ENCODE measurements at places on chromosomes 1 and 21. TPM values are rescaled to one million over a fixed set of nuclear protein-coding genes. Genes with fewer than 3 reads are reported as not detected.

ARHGEF16 gene
- total RNA-seq = 0.58 TPM

ZNF669 gene
- total RNA-seq = 11.3 TPM

LRRC38 gene
- not detected for total RNA-seq

OR2M3 gene
- total RNA-seq = 0.04 TPM

CREG1 gene
- 133 TPM for total RNA-seq

KCNJ10 gene
- total RNA-seq = not detected

- no peak for DNase-seq
Observed at GRCh38 chr1:25566176-25566729, 22.8 kb downstream of the LDLRAP1 start.

DNA sequence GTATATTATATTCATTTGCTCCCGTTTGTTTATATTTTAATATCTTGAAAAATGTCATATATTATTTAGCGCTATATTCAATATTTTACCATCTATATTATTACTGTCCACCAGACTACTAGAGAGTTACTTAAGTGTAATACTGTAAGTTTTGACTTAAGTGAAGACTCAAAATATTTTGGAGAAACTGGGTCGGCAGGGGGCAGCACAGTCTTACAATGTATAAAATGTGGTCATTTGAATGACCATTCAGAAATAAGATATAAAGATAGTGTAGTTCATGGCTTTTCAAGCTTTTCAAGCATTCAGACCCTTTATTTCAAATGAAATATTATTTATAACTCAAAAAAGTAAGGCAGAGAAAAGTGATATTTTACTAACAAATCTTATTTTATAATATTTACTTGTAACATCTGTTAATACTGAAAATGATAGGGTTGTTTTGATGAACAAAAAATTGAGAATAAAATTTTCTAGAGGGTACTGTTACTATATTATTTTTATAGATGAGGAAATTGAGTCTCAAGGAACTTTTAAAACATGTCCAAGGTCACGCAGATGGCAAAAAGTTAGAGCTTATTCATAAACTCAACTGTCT is 89.0 kb upstream of the SERTAD4 start:
- peak; percentile 51 for DNase-seq

- DNase-seq = no peak
Observed at GRCh38 chr21:44885615-44886014, 12.1 kb upstream of the PTTG1IP start.

DNA sequence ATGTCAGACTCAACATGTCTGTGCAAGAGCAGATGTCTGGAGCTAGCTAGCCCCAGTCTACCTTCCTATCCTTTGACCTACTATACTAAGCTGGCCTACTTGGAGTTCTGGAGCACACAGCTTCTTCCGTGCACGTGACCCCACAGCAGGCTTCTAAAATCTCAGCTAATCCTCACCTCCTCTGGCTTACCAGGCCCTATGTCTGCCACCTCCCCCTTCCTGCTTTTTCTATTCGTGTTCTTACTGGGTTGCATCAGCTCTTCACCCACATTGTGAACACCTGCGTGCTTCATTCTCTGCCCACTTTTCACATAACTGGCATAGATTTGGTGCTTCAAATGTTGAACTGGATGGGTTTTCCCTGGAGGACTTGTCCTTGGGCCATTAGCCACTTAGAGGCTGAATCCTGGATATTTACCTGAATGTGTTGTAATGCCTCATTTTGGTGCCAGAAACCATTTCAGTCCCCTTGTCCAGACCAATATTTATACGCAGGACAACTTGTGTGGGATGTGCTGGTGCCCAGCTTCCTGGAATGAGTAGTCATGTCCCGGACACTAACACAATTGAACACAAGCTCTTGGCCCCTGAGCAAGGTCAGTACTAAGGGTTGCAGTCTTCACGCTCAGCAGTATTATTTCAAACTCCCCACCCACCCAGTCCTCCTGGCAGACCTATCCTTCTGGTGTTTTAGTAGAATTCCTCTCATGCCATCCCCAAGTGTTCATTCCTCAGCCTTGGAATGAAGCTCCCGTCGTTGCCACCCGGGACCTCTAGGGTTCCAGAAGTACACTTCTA is 24.0 kb downstream of the TENT5C start:
- DNase-seq = no peak

- no peak for DNase-seq
Observed at GRCh38 chr1:245301921-245302320, 147.1 kb downstream of the KIF26B start.

GRCh38 chr1:24503870-24504523 is 1.4 kb downstream of the RCAN3 start:
- no peak for DNase-seq

DNA sequence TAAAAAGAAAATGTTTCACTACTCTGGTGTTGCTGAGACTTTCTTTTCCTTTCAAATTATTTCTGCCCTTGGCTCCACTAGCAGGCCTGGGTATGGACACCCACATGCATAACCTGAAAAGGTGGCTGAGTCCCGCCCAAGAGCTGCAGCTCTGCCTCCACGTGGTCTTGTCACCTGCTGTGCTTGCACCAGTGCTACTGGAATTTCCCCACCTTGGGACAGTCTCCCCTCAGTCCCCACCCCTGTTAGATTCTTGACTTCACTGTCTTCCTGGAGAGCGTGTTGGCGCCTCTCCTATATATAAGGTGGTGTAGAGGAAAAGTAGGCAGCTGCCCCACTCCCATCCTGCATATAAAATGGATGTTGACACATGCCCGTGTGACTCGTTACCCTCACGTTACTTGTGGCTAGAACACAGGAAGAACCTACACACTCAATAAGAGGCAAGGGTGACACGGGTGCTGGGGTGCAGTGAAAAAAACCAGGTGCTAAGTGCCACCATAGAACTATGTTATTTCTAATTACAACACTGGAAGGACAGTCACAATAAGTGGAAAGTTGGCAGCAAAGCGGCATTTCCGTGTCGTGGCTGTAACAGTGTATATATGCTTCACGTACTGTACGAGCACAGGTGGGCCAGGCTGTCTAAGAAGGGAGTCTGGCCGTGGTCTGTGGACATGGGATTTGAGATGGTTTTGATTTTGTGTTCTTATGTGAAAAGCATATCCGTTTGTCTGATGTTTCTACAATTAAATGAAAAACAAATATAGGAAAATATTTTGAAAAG is 61.0 kb downstream of the POFUT2 start:
- DNase-seq = no peak

DNA sequence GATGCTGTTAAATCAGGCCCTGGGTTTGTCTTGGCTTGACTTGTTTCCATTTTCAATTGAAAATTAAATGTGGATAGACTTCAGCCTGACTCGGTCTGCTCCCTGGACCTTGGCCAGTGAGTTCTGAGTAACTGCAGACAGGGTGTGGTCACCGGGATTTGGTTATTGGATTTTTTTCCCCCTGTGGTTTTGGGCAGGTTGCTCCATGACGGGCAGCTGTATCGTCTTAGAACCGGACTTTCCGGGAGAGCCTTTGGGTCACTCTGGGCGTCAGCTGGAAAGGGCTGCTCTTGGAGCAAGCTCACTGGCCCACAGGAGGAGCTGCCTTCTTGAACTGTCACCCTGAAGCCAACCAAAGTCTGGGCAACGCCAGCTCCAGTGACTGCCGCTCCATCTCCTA is 75.0 kb downstream of the CLIC6 start:
- DNase-seq = no peak

DNA sequence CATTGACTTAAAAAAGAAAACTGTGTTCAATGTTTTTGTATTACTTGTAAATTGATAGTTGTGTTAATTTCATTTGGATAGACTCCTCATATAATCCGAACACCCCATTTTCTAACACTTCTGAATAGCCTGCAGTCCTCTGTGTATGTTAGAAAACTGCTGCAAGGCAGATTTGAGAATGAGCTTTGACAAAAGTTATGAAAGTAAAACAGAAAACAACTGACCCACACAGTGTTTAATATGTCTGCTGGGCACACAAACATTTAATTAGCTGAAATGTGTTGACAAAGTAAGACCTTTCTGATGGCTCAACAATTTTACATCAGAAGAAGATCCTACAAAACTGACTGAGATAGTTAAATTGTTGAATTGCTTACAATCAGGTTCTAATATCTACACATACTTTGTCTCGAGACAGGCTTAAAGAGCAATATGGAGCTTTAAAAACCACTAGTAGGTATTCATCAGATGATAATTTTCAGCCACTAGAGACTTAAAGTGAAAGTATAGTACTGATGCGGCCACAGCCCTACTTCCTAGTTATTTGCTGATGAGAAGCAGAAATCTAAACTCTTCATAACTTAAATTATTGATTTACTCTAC is 40.0 kb upstream of the PRMT6 start:
- peak; percentile 22 for DNase-seq

GRCh38 chr1:69585666-69586065 is 17.9 kb downstream of the LRRC7 start:
- peak; percentile 24 for DNase-seq

- no peak for DNase-seq
Observed at GRCh38 chr1:20932437-20932977, 145.4 kb upstream of the HP1BP3 start.

GRCh38 chr1:181159451-181160140 is 71.1 kb downstream of the IER5 start:
- DNase-seq = peak; percentile 33

GRCh38 chr1:225480825-225481434 is 53.1 kb upstream of the LBR start:
- DNase-seq = no peak

GRCh38 chr1:224438989-224439388 is 4.4 kb upstream of the WDR26 start:
- no peak for DNase-seq

DNA sequence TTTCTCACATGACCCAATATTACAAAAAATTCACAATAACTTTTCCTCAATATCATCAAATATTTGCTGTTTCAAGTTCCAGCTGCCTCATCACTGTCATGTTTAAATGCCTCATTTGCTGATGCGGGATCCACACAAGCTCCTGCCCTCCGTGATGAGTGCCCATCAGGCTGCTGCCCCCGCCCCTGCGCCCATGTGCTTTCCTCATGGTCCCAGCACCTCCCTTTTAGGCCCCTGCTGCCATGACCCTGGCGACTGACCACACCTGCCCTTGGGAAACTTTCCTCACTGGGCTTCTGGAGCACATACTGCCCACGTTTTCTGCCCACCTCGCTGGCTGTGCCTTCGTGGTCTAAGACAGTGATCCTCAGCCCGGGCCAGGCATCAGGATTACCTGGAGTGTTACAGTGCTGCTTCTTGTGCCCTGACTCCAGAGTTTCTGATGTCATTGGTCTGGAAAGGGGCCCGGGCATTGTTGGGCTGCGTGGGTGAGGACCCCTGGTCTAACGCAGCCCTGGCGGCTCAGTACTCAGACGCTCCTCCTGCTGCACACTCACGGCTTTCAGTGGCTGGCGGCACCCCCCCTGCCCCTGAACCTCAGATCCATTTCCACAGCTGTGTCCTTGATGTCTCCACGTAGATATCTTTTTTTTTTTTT is 20.5 kb downstream of the PLEKHM2 start:
- DNase-seq = no peak

DNA sequence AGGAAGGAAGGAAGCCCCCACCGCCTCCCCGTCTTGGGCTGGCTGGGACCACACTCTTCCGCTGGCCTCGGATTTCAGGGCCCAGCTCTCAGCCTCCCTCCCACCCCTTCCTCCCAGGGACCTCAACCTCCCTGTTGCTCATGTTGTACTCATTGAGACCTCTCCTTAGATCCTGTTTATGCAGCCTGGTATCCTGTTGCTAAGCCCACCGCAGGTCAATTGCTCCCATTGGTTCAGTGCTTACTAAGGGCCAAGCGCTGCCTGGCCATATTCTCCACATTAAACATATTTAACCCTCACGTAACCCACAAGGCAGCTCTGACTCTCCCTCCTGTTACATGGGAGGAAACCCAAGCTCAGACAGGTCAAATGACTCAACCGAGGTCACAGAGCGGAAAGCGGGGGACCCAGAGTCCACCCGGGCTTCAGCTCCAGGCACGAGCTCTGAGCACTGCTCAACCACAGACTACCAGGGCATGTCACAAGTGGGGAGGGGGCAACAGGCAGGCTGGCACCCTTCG is 23.2 kb upstream of the H6PD start:
- DNase-seq = no peak

- no peak for DNase-seq
Observed at GRCh38 chr1:119366424-119366823, 2.2 kb upstream of the HAO2 start.

GRCh38 chr1:183069562-183070216 is 46.5 kb downstream of the LAMC1 start:
- DNase-seq = no peak

- DNase-seq = no peak
Observed at GRCh38 chr1:184424157-184424556, 37.3 kb downstream of the C1orf21 start.

- DNase-seq = no peak
Observed at GRCh38 chr1:74205266-74205665, 7.2 kb downstream of the FPGT start.

GRCh38 chr1:159089184-159089791 is 12.7 kb upstream of the AIM2 start:
- peak; percentile 49 for DNase-seq

Data from H4 (cell line).